ENCODE measurements at places on chromosomes 11 and 22.

DNA sequence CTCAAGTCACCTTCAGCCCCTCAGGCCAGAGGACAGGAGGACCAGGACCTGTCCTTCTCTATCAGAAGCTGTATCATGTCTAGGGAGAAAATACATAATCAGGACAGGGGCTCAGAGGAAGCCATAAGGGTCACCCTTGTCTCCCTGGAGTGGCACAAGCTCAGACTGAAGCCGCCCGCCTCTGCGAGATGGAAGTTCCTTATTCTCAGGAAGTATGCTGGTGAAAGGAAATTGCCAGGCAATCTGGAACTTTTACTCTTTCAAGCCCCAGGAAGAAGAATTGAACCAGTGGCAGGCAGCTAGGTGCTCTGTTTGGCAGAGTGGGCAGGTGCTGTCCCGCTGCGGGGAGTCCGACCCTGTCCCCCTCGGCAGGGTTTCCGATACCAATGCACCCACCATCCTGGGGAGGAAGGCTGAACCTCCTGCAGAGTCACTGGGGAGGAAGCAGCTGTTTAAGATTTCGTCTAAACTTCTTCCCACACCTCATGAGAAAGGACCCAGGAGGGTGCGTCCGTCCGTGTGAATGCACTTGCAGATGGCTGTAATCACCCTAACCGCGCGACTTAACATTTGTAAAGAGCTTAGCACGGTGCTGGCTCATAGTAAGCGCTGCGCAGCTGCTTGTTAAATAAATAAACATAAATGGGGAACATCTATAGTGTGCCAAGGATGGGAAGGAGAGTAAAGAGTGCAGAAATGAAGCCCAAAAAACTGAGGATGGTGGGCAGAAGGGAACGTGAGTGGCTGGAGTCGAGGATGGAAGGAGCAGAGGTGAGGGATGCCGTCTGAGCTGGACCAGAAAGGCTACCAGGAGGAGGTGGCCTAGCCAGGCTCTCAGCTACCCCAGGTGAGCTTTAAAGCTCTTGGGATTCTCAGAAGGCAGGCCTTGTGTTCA, 5.0 kb upstream of the ANO1 start:
- no peak for DNase-seq

DNA sequence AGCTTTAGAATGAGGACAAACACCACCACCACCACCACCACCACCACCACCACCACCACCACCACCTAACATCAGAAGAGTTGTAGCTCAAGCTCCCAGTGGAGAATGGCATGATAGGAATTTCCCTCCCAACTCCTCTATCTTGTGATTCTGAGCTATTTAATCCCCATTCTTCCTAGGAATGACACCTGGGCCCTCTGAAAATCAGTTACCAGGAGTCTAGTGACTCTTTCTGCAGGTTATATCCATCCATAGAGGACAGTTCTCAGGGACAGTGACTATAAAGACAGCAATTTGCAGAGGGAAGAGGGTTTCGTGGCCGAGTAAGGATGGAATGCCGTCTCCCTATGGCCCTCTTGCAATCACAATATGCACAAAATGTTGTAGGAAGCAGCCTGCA, 27.8 kb downstream of the MYH9 start:
- DNase-seq: no peak

GRCh38 chr11:2094354-2095197, 44.6 kb downstream of the IGF2 start:
- no peak for DNase-seq

GRCh38 chr11:1990872-1991578, 6.6 kb downstream of the H19 start:
- DNase-seq: no peak

- no peak for DNase-seq
Observed at GRCh38 chr11:13119941-13120520, 110.9 kb downstream of the RASSF10 start.

DNA sequence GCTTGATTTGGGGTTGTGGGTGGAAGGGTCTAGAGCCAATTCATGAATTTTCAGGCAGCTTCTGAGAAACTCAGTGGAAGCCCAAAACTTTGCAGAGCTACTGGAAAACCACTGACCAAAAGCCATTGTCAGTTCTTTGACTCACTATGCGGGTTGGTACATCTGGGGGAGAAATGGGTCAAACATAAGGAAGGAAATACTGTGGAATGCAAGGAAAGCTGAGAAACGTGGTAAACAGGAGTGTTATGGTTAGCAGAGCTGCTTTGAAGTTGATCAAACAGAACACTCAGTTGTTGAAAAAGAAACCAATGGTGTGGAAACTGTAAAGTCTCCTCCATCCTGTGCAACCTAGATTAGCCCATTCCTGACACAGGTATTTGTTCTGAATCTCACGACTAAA, 6.3 kb upstream of the ABTB2 start:
- DNase-seq: peak; percentile 47

DNA sequence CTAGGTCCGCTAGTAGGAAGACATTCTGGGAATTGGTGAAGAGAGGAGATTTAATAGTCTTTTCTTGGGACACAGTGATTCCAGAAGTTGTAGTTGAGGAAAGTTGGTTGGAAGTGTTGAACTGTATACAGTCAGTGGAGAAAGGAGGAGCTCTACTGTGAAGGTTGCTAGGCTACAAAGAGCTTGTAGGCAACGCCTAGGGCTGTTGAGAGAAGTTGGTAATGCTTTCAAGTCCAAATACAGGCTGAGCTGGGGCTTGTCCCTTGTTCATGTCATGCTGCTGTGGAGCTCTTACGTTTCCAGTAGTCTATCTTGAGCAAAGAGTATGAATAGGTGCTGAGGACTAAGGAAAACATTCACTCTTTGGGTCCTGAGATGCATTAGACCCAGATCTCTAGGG, 1.1 kb downstream of the TBCEL start:
- no peak for DNase-seq

GRCh38 chr11:111513240-111513605, 1.0 kb upstream of the BTG4 start:
- DNase-seq: no peak

DNA sequence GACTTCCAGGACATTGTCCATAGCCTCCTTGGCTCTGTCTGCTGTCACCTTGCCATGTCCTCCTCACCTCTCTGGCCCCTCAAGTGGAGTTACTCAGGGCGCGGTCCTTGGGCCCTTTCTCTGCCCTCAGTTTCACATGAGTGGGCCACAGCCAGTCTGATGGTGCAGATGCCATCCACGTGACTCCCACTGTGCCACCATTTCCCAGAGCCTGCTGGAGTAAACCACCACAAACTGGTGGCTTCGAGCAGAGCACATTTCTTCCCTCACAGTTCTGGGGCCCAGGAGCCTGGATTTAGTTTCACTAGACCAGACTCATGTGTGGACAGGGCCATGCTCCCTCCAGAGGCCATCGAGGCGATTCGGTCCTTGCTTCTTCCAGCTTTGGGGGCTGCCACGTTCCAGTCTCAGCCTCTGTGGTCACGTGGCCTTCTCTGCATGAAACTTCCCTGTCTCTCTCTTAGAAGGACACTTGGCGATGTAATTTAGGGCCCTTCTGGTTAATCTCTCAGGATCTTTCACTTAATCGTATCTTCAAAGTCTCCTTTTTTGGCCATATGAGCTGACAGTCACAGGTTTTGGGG, 14.6 kb downstream of the SMARCB1 start:
- no peak for DNase-seq

DNA sequence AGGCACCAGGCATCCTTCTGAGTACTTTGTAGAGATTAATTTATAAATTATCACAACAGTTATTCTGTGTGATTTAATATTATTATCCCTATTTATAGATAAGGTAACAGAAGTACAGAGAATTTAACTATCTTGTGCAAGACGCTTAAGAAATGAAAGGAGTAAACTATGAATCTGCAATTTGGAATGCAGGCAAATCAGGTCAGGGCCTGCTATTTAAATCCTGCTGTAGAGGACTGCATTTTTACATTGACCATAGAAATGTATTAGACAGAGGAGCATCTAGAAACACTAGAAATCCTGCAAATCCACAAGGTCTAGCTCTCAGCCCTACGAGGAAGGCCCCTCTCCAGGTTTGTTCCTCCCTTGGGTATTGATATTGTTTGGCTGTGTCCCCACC, 336.2 kb downstream of the ETS1 start:
- DNase-seq: no peak

- no peak for DNase-seq
Observed at GRCh38 chr11:45880772-45881570, 4.5 kb upstream of the MAPK8IP1 start.

GRCh38 chr22:45007391-45008185, 2.2 kb downstream of the PHF21B start:
- DNase-seq: no peak

- no peak for DNase-seq
Observed at GRCh38 chr11:106821291-106821690, 197.0 kb downstream of the GUCY1A2 start.

DNA sequence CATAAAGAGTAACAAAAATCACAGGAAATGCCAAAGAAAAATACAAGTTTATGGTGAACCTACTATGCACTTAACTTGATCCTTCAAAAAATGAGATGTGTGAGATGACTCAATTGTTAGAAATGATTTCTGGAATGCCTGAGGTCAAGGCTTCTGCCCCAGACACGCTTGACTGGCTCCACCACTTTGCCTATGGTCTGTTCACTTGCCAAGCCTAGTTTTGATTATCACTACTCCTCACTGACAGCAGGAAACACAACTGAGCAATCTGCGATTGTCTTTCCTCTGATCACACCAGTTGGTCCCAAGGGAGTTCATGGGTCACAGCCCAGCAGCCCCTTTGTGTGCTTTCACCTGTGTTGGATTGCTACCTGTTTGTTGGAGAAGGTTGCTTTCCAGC, 20.6 kb upstream of the PRDM10 start:
- DNase-seq: peak; percentile 79

DNA sequence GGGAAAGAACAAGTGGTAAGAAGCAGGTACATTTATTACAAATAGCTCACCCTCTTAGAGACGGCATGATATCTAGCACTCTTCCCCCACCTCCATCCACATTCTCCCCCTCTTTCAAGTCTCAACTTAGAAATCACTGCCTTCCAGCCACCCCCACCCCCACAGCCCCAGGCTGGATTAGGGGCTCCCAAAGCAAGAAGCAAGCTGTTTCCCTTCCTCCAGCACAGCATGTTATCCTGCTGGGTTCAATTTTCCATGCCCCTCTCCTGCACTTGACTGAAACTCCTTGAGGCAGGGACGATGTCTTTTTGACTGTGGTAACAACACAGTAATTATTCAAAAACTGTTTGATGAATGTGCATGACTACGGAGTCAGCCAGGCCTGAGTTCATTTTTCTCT, 350.7 kb downstream of the LARGE1 start:
- DNase-seq: no peak

- DNase-seq: no peak
Observed at GRCh38 chr22:31230155-31230870, 18.2 kb downstream of the LIMK2 start.

- peak; percentile 44 for DNase-seq
Observed at GRCh38 chr11:2428322-2428795, 16.0 kb downstream of the TRPM5 start.

DNA sequence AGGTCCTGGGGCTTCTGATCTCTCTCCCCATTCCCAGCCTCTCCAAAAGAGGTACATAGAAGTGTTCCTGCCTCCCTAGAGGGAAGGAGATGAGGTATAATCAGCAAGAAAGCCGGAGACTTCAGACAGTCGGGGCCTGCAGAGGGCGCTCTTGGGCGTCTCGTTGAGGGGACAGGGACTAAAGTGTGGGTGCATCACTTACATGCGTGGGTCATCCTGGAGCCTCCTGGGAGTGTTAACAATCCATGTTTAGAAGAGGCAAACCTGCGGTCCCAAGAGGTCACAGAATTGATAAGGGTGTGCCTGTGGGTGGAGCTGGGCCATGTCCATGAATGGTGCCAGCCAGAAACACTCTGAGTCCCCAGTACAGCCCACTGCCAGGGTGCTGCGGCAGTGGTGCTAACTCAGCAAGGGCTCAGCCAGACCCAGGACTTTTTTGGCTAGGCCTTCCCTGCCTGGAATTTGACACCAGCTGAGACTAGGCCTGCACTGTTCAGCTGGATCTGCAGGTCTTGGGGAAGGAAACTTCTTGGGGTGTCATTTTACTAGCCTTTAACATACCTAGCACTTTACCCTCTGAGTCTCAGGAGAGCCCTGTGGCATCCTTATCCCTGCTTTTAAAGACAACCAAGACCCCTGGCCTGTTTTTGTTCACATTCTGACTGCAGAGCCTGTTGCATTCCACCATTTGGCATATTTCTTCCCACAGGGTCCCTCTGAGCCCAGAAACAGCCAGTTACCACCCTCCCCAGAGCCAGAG, 5.5 kb downstream of the YDJC start:
- no peak for DNase-seq

DNA sequence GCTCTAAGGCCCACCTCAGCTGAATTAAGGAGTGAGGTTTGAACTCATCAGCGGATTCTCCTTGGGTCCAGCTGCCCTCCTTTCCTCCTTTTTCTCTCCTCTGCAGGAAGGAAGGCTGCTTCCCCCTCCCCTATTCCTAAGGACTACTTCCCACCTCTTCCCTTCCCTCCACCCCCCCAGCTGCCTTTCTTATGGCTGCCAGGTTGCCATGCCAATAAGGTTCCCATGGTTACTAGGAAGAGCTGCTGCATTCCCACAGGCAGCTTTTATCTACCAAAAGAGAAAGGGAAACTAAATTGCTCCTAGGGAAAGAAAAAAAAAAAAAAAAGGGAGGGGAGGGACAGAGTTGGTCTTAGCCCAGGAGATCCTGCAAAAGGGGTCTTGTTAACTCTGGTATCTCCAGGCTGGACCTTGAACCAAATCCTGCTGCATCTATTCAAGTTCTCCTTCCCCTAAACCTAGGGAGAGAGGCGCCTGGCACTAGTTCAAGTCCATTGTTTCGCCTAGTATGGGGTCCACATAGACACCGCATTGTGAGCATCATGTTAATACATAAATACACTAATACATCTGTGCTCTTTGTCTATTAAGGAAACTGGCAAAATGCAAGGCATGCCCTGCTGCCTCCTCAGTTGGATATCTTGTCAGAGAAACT, 21.2 kb upstream of the FEZ1 start:
- peak; percentile 64 for DNase-seq

GRCh38 chr11:72662036-72662435, 12.2 kb downstream of the PDE2A start:
- DNase-seq: no peak

DNA sequence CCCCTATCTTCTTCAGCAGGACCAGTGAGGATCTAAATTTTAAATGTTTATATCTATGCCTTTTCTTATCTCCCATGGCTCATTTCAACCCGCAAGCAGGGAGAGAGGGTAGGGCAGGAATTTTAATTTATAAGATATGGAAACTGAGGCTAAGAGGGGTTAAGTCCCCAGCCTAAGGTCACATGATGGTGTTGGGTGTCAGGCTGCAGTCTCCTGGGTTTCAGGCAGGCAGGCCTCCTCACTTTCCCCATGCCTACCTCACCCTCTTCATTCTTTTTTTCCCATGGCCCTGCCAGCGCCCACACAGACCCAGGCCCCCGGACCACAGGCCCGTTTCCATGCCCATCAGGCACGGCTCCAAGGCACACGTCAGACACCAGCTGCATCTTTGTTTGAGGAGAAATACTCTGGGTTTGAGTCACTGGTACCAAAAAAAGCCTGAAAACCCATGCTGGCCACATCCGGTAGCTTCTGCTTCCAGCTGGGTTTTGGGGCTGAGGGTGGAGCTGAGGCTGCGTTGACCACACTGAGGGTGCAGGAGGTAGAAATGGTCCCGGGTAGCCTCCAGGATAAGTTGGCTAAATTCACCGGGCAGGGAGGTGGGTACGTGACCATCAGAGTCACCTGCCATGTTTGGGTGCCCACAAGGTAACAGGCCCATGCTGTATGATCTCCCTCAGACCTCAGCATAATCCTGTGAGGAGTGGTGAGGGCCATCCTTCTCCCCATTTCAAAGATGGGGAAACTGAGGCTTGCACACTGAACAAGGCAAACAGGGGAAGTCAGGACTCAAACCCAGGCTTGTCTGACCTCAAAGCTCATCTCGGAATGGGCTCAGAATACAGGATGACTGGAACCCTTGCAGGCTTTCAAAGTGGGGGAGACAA, 7.5 kb downstream of the CRYBB1 start:
- peak; percentile 96 for DNase-seq

- peak; percentile 28 for DNase-seq
Observed at GRCh38 chr22:19631899-19632667, 82.2 kb upstream of the SEPTIN5 start.

Measured in HT1080 (cell line).